T-helper 2 cell treated with Interferon-gamma antibody and Interleukin-4, amounts not matched to agents 5 μg/mL and 100 μg/mL, for 36 hours (primary cell): ENCODE measurements at places on chromosomes 2 and 18.

DNA sequence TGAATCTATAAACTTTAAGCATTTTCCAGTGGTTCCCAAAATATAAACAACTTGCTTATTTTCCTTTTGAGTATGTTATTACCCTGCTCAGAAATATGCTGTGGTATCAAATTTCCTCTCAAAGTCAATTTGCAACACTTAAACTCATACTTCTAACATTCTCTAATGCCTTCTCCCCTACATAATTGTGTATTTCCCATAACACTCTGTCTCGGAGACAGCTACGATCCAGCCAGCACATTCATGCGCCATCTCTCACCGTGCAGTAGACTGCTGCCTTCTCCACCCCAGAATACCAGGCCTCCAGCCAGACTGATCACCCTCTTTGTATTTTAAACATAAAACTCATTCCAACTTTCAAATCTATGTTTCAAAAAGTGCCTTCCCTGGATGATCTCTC, 41.8 kb downstream of the TIMM21 start:
- no peak for DNase-seq

DNA sequence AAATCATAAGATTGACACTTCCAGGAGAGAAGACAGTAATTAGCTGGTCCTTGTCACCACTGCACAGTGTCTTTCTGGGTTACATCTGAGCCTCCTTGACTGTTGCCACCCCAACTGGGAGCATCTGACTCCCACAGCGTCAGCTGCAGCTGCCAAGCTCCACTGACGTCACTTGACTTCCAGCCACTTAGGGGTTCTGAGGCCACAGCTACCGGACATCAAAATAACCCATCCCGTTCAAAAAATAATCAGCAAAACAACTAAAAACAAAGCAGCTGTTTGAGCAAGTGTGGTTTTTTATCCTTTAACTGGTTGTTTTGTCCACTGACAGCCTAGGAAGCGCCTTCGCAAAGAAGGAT, 206.5 kb upstream of the AGAP1 start:
- no peak for DNase-seq

DNA sequence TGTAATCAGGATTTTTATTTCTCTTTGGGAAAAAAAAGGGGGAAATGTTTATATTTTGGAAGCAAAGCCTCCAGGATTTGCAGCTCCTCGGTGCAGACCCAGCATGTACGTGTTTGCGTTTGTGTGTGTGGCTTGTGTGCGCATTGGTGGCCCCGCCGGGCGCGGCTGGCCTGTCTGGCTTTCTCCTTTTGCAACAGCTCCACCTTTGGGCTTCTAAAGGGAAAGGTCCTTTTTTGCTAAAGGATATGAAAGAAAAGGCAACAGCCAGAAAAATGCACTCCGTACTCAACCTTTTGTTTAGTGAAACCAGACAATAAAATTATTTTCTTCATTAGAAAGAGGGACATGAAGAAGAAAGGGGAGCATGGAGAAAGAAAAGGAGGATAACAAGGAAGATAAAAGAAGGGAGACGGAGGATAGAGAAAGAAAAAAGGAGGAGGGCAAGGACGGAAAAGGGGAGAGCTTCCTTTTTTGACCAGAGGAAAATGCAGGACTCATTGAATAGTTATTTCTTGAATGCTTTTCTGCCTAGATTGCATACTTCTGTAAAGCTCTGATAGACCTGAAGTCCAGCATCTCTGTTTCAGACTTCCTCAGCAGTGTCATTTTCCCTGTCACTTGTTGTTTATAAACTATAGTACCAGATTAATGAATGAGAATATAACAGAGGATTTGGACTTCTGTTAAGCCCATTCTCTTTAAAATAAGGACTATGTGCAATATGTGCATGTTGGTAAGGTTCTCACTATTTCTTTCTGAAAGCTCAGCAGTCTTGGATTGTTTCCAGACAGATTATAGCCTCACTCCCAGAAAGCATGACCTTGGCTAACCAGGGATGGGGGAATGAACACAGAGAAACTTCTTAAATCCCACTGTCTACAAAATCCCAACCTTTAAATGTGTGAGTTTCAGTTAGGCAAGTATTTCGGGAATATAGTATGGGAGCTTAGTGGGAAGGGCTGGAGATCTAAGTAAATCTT, 563.1 kb upstream of the PIK3C3 start:
- no peak for DNase-seq

DNA sequence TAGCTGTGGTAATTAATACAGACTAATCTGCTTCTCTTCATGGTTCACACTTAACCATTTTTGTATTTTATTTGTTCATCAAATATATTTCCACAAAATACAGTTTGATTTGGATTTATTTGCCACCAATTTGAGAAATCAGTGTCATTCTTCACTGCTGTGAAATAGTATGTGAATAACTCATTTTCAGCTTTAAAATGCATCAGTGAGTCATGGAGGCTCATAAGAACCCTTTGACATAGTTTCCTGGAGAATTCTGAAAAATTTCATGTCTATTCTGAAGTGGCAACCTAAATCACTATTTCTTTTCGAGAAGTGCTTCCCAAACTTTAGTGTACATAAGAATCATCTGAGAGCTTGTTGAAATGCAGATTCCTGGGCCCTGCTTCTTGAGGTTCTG, 1026.7 kb upstream of the ACVR2A start:
- DNase-seq: no peak

- DNase-seq: no peak
Observed at GRCh38 chr2:102893870-102894269, 132.0 kb downstream of the TMEM182 start.

- DNase-seq: no peak
Observed at GRCh38 chr2:152600697-152601096, 116.6 kb downstream of the PRPF40A start.

DNA sequence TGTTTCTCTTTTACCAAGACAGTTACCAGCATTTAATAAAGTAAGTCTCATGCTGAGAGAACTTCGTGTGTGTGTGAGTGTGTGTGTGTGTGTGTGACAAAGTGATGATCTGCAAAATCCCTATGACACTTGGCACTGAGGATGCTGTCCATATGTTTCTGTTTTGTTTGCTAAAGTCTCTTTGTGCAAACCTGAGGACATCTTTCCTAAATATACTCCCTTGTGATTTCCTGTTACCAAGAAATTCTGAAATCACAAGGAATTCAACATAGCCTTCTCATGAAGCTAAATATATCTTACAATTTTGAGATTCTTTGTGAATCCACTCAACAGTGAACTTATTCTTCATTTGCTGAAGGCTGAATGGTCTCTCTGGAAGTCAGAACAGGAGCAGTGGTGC, 1359.7 kb upstream of the NRXN1 start:
- no peak for DNase-seq

- DNase-seq: no peak
Observed at GRCh38 chr2:197278799-197279763, 31.5 kb downstream of the ANKRD44 start.

DNA sequence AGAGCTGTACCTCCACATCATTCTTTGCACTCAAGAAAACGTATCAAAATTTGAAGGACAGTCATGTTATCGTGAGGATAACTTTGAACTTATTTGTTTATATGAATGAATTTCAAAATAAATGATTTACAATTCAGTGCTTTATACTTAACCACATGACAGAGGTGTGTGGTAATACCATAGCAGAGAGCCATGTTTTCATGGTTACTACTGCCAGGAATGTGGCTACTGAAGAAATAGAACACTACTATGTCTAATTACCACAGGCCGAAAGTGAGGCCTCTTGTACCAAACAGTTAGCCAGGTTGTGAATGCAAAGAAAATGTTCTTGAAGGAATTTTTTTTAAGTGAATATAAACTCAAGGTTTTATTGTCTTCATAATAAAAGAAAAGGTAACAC, 49.2 kb downstream of the AAK1 start:
- DNase-seq: no peak

GRCh38 chr2:9057939-9058761, 54.7 kb upstream of the MBOAT2 start:
- DNase-seq: no peak

GRCh38 chr18:71798986-71799673, 745.0 kb downstream of the CBLN2 start:
- DNase-seq: no peak

DNA sequence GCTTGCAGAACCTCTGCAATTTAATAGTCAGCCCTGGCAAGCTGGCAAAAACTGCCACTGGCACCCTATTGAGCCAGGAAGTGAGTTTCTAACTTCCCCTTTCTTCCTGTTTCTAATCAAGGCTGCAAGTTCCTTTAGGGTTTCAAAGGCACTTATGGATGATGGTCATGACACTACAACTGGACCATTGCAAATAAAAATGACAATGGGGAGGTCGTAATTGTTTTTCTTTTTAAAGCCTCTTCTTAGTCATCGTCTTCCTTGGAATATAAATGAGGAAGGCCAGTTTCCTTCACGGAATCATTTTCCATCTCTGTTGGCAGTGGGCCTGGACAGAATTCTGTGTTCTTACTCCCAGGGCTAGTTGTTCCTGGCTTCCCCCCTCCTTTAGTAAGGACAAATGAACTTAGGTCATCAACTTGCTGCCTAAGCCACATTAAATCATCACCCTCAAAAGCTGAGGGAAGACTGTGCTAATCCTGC, 35.8 kb downstream of the SH3RF3 start:
- DNase-seq: no peak

GRCh38 chr2:8102470-8102869, 579.4 kb upstream of the ID2 start:
- no peak for DNase-seq

DNA sequence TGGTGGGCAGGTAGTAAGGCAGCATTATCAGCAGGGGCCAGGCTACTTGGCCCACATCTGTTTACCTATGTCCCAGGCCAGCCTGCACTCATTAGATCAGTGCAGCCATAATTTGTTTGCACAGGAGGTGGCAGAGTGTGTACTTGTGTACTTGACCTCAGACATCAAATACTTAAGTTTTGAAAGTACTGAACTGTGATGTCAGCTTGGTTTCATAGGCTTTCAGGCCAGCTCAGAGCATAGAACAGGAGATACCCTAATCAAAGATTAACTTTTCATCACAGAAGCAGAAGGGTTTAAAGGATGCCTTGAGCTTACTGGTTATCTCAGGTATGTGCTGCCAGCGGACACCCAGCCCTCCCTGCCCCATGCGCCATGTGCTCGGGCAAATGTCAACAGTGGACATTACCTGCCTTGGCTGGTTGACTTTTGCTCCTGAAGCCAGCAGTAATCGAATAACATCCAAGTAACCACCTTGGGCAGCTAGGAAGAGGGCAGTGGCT, 33.2 kb downstream of the ANKRD29 start:
- no peak for DNase-seq

DNA sequence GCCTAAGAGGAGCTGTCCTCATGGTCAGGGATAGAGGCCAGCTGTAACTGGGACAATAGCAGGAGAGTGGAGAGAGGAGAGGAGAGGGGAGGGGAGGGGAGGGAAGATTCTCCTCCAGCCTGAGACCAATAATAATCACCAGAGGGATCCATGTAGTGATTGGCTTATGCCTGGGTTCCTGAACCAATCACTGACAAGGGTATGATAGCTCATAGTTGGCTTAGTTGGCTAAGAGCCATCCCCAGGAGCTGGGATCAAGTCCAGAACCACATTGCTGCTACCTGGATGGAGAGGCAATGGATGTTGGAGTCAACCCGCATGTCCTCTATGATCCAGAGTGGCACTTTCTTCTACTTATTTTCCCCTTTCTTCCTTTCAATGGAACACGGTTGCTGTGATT, 7.7 kb upstream of the ST8SIA5 start:
- no peak for DNase-seq

DNA sequence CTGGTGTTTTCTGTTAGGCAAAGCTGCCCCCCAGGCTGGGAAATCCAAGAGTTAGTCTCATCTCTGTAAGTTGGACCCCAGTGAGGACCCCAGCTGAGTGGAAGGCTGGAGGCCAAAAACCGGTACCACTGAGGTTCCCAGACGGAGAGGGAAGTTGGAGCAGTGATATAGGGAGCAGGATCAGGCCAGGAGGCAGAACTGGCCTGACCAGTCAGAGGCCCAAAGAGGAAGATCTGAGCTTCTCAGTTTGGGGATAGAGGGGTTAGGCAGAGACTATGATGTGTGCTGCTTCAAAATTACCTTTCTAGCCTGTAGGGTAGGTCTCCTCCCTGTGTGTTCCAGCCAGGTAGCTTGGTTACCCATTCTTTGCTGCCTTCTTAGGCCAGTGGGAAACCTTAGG, 4.6 kb upstream of the RNF181 start:
- no peak for DNase-seq

DNA sequence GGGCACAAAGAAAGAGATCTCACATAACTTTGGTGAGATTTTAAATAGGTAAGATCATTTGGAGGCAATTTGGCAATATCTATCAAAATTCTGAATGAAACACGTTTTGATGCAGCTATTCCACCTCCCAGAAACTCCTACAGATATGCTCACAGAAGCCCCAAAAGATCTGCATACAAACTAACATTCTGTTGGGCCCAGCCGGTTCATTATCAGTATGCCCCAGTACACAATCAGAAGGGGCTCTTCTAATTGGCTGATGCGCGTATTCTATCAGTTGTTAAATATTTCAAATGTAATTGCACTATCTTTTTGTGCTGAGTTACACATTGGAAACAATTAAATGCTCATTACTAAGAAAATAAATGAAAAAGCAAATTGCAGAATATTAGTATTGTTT, 7.1 kb upstream of the TGIF1 start:
- DNase-seq: no peak

DNA sequence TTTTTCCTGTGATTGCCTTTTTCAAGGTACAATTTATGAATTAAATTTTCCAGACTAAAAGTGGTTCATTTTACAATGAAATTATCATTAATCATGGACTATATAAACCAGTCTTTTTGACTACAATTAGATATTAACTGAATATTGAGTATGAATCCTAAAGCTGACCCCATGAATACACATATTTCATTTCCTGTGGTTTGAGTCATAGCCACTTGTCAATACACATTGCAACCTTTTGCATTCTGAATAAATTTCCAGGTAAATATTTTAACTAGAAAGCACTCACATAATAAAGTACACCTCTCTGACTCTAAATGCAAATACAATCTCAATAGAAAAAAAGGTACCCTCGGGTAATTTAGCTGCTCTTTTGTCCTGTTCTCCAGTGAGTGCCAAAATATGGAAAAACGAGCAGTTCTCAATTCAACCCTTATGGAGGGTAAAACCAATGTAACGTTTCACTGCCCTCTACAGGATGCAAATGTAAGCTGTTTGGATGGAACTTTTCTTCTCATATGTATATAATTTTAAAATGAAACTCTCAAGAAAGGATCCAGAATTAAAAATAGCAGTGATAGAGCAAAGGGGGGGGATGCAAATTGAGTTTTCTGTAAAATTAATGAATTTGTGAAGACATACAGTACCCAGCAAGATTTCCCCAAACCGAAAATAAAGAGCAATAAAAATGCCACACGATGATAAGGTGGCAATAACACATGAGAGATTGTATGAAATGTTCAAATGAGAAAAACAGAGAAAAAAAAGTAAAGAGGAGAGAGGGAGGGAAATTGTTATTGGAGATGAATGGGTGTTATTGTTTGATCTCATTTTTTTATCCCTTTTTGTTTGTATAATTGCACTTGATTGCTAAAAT, 1795.7 kb upstream of the PIK3C3 start:
- no peak for DNase-seq

GRCh38 chr2:199932312-199932855, 21.3 kb downstream of the C2orf69 start:
- DNase-seq: no peak

GRCh38 chr2:195763866-195764265, 106.8 kb downstream of the SLC39A10 start:
- DNase-seq: no peak

GRCh38 chr2:195830968-195831950, 174.2 kb downstream of the SLC39A10 start:
- no peak for DNase-seq
